ENCODE measurements at places on chromosomes 3 and 15. TPM values are rescaled to one million over a fixed set of nuclear protein-coding genes. Genes with fewer than 3 reads are reported as not detected.
A peak's percentile ranks its signal among the peaks of the same experiment; 100 is the strongest.

- peaks cover 2% of the 10 kb centered on the region for H3K27me3 ChIP-seq
- no peak for DNase-seq
- H3K27ac ChIP-seq, result no peak overlapping the region
- no peaks in the 10 kb centered on the region for H3K4me1 ChIP-seq
- no peak overlapping the region for H3K4me3 ChIP-seq
Measured at GRCh38 chr15:47741907-47742306, 24.6 kb downstream of the SEMA6D start.

DNA sequence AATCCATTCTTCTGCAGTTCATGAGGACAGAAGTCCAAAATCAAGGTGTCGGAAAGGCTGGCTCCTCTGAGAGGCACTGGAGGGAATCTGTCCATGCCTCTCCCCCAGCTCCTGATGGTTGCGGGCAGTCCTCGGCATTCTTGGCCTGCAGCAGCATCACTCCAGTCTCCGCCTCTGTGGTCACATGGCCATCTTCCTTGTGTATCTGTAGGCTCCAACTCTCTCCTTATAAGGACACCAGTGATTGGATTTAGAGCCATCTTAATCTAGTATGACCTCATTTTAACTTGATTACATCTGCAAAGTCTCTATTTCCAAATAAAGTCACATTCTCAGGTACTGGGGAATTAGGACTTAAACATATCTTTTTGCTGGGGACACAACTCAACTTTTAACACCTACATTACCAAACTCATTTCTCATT is 56.0 kb upstream of the FLNB start:
- no peak overlapping the region for H3K27ac ChIP-seq
- no peak for DNase-seq
- peaks cover 8% of the 10 kb centered on the region for H3K4me1 ChIP-seq
- H3K36me3 ChIP-seq, result no peaks in the 10 kb centered on the region

- peak; percentile 37 for DNase-seq
- H3K4me1 ChIP-seq, result peaks cover 52% of the 10 kb centered on the region
- peak overlapping the region; percentile 63 for H3K27ac ChIP-seq
- peak overlapping the region; percentile 99 for H3K4me3 ChIP-seq
Measured at GRCh38 chr15:70094690-70095311, 2.9 kb downstream of the TLE3 start.

DNA sequence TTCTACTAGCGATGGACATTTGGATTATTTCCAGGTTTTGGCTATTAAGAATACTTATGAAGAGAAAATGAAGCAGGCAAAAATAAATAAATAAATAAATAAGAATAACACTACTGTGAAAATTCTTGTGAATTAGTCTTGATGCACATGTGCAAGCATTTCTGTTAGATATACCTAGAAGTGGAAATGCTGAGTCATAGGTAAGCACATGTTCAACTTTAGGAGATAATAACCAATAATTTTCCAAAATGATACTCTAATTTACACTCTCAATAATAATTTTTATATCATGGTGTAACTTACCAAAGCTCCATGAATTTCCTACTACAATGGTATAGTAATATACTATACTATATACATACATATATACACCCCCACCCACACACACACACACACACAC is 23.4 kb downstream of the EMC4 start:
- H3K27me3 ChIP-seq, result no peaks in the 10 kb centered on the region
- DNase-seq, result no peak
- peaks cover 22% of the 10 kb centered on the region for H3K36me3 ChIP-seq
- peaks cover 8% of the 10 kb centered on the region for H3K4me1 ChIP-seq

- H3K27ac ChIP-seq, result peak overlapping the region; percentile 97
- peaks cover 28% of the 10 kb centered on the region for H3K4me1 ChIP-seq
- DNase-seq, result peak; percentile 75
- H3K4me3 ChIP-seq, result peak overlapping the region; percentile 46
- peaks cover 2% of the 10 kb centered on the region for H3K27me3 ChIP-seq
Measured at GRCh38 chr15:59918994-59919951, 84.8 kb upstream of the FOXB1 start.

HESX1 gene
- total RNA-seq, result 1.5 TPM

GRCh38 chr3:71564361-71564760 is 19.2 kb downstream of the FOXP1 start:
- H3K4me1 ChIP-seq, result peaks cover 6% of the 10 kb centered on the region
- DNase-seq, result no peak
- no peak overlapping the region for H3K27ac ChIP-seq
- H3K27me3 ChIP-seq, result no peaks in the 10 kb centered on the region
- H3K36me3 ChIP-seq, result peaks cover 7% of the 10 kb centered on the region

- H3K4me1 ChIP-seq, result no peaks in the 10 kb centered on the region
- no peaks in the 10 kb centered on the region for H3K27me3 ChIP-seq
- H3K27ac ChIP-seq, result no peak overlapping the region
Measured at GRCh38 chr3:94093151-94093550, 30.3 kb downstream of the NSUN3 start.

GRCh38 chr3:94413336-94414108 is 350.7 kb downstream of the NSUN3 start:
- no peak overlapping the region for H3K27ac ChIP-seq
- DNase-seq, result no peak
- no peaks in the 10 kb centered on the region for H3K4me1 ChIP-seq
- H3K36me3 ChIP-seq, result no peaks in the 10 kb centered on the region

ANKRD63 gene
- total RNA-seq, result not detected

CHDH gene
- 0.12 TPM for total RNA-seq

DNA sequence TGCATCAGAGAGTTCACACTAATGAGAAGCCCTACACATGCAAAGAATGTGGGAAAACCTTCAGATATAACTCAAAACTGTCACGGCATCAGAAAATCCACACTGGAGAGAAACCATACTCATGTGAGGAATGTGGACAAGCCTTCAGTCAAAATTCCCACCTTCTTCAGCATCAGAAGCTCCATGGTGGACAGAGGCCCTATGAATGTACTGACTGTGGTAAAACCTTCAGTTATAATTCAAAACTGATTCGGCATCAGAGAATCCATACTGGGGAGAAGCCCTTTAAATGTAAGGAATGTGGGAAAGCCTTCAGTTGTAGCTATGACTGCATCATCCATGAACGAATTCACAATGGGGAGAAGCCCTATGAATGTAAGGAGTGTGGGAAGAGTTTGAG is 10.2 kb downstream of the ZNF619 start:
- DNase-seq, result no peak
- peaks cover 2% of the 10 kb centered on the region for H3K4me1 ChIP-seq
- no peaks in the 10 kb centered on the region for H3K27me3 ChIP-seq
- H3K4me3 ChIP-seq, result no peak overlapping the region
- no peak overlapping the region for H3K27ac ChIP-seq
